ENCODE measurements at places on chromosomes 4 and X.
A peak's percentile ranks its signal among the peaks of the same experiment; 100 is the strongest.

GRCh38 chr4:74738464-74739143 is 55.7 kb downstream of the BTC start:
- DNase-seq: no peak

- peak; percentile 53 for DNase-seq
Measured at GRCh38 chrX:84735025-84735424, 232.8 kb upstream of the HDX start.

DNA sequence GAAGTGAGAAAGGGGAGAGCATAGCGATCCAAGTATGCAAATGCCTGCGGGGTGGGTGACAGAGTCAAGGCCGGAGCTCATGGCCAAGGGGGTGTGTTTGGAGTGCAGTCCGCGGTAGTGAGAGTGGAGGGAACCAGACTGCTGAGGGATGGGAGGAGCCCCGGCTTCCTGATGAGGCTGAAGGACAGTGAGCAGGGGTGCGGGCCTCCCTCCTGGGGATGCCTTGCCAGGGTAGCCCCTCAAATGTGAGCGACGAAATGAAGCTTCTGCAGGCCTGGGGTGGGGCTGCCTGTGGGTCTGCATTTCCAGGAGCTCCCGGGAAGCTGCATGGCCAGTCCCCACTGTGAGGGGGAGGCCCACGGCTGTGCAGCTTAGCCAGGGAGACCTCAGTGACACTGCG is 45.0 kb downstream of the PSAPL1 start:
- DNase-seq: no peak

DNA sequence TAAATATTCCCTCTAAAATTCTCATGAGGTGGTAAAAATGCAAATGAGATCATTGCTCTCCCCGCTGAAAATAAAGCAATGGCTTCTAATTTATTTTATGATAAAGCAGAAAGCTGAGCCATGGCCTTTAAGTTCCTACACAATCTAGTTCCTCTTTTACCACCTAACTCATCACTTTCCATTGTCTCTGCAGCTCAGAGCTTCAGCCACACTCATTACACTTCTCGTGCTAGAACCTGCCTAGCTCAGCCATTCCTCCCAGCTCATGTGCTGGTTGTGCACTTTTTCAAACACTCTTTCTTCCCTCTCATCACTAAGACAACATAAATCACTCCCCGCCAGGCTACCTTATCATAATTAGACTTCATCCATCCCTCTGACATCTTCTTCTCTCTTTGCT is 1112.1 kb upstream of the PRKX start:
- no peak for DNase-seq

DNA sequence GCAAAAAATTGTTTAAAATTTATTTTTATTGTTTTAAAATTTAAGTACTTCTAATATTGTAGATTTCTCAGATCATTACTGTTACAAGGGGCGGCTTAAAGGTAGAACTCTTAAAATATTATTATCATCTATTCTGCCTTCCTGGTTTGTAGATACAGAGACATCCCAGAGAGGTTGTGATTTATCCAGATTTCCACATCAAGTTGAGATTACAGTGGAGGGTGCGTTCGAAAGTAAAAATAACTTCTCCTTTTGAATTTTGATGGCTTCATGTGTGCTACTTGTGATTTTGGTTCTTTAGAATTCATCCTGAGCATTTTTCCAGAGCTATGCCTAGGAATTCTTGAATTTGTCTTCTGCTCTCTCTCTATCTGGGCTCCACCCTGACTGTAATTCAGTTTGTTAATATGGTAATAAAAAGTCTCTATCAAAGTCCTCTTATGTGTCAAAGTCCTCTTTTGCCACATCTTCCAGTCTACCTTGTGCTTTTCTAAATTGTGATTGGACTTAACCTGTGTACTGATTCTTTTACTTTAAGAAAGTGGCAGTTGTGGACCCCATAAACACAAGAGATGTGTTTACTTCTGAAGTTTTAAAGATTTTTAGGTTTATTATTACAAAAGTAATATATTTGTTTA is 37.2 kb downstream of the CLCN3 start:
- DNase-seq: peak; percentile 43

DNA sequence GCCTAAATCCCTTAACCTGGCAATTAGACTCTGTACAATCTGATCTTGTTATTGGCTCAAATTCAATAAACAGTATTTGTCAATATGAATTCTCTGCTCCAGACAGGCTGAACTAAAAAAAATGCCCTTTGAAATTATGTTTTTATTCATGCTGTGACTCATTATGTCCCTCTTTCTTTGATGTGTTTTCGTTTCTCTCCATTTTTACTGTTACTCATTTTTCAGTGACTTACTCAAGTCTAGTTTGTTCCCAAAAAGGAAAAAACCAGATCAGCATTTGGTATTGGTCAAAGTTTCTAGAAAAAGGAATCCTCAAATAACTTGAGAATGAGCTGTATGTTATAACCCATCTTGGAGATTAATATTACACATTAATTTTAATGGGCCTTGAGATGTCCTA is 40.4 kb downstream of the UNC5C start:
- DNase-seq: no peak

- DNase-seq: no peak
Measured at GRCh38 chr4:185138161-185138560, 4.9 kb upstream of the SLC25A4 start.

DNA sequence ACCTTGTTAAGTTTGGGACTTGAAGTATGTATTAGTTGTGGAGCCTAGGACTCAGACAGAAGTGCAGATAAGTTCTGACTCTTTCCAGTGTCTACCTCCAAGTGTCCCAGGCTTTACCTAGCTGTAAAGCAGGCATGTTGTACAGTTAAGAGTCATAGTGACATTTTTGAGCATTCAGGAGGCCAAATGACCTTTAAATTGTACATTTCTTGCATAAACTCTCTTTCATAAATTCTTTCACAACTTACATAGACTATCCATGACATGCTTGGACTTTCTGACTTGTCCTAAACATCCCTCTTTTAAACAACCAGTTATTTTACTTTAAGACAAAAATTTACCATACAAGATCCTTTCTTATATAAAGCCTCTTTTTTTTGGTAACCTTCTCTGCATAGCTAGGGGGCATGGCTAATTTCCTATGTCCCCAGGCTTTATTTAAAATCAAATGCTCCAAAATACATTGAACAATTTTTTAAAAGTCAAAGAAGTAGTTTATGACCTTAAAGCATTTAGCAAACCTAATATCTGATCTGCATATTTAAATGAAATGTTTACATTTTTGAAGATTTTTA is 40.1 kb upstream of the UGT8 start:
- no peak for DNase-seq

DNA sequence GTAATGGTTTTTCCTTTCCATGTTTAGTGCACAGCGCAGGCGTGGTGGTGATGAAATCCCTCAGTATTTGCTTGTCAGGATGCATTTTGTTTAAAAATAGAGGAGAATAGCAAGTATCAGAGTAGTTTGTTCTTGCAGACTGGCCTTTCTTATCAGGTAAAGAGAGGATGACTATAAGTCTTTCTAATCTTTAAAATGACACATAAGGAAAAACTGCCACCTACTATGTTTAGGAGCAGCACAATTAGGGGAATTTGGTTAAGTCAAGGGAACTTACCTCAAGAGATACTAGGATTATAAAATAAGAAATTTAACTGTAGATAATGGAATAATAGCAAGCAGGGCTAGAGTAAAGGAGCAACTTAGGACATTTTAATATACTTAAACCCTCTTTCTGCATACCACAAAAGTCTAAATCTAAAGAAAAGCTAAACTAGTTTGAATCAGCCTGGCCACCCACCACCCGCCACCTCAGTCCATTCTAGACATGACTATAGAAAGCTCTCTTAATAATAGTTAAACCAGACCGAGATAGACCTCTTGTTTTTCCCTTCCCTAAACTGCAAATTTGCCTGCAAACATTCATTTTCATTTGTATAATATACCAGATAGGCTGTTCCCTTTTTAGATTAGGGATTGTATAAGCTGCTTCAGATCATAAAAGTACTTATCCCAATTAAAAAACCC is 62.0 kb downstream of the APOOL start:
- no peak for DNase-seq

- DNase-seq: peak; percentile 29
Measured at GRCh38 chrX:154525606-154526490, 9.8 kb upstream of the FAM3A start.

DNA sequence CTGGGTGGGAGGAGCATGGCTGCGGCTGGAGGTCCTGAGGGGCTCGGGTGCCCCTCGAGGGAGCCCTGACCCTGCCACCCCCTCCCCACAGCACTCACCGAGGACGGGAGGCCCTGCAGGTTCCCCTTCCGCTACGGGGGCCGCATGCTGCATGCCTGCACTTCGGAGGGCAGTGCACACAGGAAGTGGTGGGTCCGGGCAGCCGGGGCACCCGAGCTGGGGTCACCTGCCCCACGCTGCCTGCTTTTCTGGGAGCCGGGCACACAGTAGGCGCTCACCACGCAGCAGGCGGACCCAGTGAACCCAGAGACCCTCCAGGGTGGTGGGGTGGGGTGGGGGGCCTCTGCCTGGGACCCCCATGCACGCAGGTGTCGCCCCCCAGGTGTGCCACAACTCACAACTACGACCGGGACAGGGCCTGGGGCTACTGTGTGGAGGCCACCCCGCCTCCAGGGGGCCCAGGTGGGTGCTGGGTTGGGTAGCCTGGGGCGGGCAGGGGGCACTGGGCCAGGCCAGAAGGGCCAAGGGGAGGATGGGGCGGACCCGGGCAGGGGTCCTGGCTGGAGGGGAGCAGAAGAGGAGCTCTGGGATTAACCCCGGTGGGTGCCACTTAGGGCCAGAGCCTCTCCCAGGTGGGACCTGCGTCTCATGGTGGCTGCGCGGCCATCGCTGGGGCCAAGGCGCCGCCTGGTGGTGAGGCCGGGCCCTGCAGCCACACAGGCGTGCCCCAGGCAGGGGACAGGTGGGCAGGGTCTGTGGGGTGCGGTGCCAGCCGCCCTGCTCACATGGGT is 1.4 kb downstream of the HGFAC start:
- peak; percentile 50 for DNase-seq

DNA sequence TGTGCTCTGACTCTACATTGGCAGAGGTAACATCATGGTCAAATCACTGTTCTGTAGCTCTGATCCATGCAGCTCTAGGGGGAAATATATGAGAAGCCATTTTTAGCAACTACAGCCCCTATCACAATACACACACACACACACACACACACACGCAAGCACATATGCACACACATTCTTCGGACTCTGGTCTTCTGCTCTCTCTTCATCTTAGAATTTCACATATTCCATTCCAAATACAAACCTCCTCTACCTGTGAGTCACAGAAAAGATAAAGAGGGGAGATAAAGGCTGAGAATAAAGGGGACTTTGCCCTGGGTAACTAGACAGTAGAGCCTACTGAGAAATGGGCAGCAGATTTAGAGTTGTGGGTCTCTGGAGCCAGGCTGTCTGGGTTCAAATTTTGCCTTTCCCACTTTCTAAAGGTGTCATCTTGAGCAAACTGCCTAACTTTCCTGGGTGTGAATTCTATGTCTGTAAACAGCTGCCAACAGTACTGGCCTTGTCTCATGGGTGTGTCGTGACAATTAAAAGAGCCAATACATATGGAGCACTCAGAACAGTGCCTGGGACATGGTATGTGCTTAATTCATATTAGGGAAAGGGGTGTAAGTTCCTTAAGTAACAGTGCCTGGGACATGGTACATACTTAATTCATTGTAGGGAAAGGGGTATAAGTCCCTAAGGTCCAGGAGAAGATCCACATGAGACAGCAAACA is 11.6 kb upstream of the RASL11B start:
- peak; percentile 5 for DNase-seq

DNA sequence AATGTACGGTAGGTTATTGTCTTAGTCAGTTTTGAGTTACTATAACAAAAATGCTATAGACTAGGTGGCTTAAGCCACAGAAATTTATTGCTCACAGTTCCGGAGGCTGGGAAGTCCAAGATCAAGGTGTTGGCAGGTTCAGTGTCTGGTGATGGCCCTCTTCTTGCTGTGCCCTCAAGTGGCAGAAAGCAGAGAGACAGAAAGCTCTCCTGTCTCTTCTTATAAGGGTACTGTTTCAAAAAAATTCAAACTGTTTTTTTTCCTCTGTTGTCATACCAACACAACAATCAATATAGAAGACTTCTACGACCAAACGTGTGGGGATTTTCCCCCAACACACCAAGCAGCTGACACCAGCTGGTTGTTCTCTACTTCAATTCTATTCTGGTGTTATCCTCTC is 53.4 kb downstream of the ADGRG4 start:
- DNase-seq: no peak

DNA sequence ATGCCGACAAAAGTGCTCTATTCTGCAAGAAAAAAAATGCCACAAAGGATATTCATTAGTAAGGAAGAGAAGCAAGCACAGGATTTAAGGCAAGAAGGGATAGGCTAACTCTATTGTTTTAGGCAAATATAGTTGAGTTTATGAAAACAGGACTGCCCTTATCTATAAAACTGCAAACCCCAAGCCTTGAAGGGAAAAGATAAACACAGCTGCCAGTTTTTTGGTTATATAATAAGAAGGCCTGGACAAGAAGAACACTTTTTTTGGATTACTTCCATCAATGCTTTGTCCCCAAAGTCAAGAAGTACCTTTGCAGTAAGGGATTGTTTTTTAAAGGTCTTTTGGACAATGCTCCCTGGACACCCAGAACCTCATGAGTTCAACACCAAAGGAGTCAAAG is 45.4 kb upstream of the WWC2 start:
- DNase-seq: no peak

GRCh38 chrX:44042751-44043150 is 69.6 kb upstream of the NDP start:
- no peak for DNase-seq

DNA sequence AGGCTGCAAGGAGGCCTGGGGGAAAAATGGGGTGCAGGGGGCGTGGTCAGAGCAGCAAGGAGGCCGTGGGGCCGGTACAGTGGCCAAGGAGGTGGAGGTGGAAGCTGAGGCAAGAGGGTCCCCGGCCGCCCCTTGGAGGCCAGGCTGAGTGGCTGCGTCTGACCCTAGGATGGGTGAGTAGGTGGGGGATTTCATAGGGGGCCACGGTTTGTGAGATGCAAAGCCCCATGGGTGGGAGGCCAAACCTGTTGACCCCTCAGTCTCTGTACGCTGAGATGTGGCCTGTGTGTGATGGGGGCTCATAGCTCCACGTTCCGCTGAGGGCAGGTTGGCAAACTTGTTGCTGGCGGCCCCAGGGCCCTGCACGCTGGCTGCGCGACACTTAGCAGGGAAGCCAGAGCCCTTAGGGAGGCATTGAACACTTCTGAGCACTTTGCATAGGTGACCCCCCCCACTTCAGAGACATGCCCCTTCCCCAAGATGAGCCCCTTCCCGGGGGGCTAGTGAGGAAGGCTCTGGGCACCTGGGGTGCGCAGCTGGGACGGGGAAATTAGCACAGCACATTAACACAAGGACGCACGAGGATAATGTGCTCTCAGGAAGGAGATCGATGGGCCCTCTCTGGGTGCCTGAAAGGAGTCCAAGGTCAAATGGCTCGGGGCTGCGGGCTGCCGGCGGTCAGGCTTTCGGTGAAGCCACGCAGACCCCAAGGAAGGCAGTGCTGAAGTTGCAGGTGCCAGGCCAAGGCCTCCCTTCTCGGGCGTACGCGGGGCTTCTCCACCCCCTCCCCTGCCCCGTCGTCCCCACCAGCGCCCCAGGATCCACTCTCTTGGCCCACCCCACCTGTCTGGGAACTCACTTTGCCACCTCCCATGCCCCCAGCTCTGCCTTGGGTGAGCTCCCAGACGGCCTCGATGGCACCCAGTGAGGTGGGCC is 107.4 kb downstream of the HMX1 start:
- no peak for DNase-seq
